Panc1 (cell line): ENCODE measurements at places on chromosomes 11 and 22.

- DNase-seq: no peak
Measured at GRCh38 chr11:12505183-12505582, 127.8 kb downstream of the PARVA start.

DNA sequence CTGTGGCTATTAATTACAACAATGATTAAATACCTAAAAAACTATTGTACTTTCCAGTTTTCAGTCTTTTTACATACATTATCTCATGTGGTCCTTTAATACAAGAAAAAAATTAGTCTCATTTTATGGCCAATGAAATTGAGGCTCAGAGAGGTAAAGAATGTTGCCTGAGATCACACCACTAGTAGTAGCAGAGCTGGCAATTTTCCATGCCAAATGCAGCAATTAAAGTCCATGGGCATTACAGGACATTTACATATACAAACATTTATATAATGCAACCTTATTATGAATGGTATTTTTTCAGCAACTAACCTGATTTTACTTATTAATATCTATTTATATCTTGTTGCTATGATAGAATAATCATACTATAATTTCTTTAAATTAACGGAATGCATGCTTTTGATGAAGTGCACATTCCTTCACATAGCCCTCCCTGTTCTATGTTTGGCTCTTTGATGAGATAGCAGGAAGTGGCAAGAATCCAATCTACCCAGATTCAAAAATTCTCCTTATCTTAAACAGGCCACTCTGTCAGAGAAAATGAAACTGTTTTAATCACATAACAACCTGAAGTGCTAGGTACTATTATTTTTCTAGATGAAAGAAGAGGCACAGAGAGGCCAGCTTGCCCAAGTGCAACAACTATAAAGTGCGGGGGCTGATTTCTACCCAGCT is 120.9 kb upstream of the LDLRAD3 start:
- no peak for DNase-seq

- DNase-seq: no peak
Measured at GRCh38 chr11:10197091-10197490, 96.9 kb downstream of the SBF2 start.

GRCh38 chr11:33606762-33607161 is 93.9 kb downstream of the C11orf91 start:
- no peak for DNase-seq

DNA sequence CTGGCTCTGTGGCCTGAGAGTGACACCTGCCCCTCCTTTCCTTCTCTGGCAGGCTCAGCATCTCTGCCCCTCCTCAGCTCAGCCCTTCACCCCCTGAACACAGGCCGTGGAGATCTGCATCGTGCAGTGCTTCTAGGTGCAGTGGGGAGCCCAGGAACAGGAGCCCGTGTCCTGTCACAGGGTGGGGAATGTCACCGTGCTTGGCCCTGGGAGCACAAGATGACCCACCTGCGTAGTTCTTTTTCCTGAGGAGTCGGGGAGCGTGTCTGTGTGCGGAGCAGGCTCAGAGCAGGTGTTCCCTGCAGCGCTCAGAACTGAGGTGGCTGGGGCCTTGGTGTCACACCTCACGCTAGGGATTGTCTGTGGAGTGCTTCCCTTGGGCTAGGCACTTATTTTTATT is 10.6 kb downstream of the TBC1D22A start:
- no peak for DNase-seq

GRCh38 chr11:75771646-75772410 is 3.2 kb downstream of the DGAT2 start:
- DNase-seq: no peak

GRCh38 chr22:44338177-44338810 is 25.5 kb upstream of the SHISAL1 start:
- DNase-seq: no peak

- DNase-seq: no peak
Measured at GRCh38 chr11:115660030-115660805, 156.0 kb upstream of the CADM1 start.

- DNase-seq: no peak
Measured at GRCh38 chr11:80309301-80309700, 868.5 kb upstream of the TENM4 start.

- DNase-seq: no peak
Measured at GRCh38 chr11:80083531-80083951, 642.7 kb upstream of the TENM4 start.

DNA sequence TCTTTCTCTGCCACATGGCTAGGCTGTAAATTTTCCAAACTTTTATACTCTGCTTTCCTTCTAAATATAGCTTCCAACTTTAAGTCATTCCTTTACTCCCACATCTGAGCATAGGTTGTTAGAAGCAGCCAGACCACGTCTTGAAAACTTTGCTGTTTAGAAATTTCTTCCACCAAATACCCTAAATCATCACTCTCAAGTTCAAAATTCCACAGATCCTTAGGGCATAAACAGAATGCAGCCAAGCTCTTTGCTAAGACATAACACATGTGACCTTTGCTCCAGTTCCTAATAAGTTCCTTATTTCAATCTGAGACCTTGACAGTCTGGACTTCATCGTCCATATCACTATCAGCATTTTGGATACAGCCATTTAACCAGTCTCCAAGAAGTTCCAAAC is 749.9 kb downstream of the METTL15 start:
- no peak for DNase-seq

DNA sequence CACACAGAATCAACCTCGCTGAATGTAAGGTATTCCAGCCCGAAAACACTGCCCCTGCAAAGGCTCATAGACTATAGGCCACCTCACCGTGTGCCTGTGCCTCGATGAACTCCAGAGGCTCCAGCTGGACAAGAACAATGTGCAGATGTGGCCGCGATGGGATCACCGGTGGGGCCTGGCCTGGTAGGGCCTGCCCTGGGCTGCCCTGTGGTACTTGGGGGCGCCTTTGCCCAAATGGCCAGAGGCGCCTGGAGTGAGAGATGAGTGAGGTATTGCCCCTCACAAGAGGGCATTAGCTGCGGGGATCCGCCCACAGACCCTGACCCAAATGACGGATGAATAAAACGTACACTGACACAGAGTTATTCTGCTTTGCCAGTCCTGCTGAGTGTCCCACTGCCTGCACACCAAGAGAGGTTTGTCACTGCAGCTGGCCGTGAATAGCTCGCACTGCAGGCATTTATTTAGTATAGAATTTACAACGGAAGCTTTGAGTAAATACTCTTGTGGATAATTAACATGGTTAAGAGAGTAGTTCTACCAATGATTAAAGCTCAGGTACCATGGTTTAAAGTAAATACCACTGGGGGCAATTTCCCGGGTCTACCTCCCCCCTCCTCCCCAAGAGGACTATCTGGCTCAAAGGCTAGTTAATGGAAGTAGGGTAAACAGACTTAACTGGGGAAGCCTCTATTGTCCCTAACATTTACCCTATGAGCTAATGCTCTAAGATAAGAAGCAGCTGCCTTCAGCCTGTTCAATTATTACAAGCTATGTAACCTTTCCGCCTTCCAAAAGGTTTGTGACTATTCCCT is 101.1 kb upstream of the IGLL5 start:
- no peak for DNase-seq

DNA sequence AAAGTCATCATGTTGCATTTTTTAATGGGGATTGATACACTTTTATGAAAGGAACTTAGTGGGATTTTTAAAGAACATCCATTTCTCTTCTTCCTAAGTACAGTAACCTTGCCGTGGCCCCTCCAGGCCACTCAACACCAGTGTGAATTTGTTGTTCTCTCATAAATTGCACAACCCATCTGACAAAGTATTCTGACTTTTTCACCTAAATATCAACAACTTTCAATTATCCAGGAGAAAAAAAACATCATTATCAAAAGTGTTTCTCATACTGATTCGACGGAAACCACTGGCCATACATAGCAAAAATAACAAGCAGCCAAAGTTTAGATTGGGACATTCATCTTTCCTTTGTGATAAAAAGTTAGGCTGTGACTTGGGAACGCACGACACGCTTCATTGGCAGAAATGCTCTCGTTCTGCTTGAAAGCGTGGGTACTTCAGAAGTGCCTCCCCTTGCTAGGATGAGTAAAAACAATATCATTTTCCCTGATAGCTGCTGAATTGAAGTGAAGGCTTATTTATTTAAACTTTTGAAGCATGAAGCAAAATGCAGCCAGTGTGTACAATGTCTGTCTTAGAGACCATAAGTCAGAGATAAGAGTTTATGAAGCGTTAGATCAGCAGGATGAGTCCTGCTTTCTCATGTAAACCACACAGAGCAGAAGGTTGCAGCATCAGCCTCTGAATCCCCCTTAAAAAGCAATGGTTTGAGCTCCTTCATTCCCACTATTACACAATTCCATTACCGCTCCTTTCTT is 20.6 kb upstream of the EIF3M start:
- DNase-seq: no peak

DNA sequence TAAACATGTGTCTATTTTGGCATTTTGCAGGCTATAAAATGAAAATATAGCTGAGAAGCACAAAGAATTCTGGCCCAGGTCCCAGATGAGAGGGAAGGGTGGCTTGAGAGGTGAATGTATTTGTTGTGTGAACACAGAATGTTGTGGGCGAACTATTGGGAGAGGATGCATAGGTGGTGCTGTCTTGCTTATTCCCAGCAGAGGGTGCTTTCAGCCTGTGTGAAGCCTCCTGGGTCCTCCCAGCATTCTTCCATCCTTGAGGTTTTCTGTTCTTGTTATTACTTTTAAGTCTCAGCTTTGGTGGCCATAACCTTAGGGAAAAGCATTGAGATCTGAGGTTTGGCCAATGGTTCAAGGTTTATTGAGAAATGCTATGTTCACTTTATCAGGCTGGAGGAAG is 108.7 kb upstream of the SNX19 start:
- no peak for DNase-seq

DNA sequence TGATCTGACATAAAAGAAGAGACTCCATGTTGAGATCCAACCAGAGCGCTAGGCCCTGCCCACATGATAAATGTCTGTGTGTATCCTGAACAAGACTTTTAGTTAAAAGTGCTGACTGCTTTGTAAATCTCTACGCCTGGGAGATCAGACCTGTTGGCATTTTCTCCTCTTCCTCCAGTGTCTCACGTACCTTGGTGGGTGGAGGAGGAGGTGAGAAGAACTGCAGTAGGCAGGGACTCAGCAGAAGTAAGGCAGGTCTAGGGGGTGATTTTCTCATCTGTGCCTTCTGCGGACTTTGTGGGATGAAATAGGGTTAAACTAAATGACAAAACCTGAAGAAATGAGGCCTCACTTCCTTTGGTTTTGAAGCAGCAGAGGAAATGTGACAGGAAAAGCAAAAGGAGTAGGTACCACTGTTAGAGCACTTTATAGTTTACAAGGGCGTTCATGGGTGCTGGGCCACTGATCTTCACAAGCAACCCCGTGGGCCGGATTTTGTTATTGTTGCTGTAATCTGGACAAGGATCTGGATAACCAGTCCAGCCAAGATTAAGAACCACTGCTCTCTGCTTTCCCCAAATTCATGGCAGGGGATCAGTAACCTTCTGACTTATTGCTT is 36.7 kb upstream of the PLET1 start:
- no peak for DNase-seq

DNA sequence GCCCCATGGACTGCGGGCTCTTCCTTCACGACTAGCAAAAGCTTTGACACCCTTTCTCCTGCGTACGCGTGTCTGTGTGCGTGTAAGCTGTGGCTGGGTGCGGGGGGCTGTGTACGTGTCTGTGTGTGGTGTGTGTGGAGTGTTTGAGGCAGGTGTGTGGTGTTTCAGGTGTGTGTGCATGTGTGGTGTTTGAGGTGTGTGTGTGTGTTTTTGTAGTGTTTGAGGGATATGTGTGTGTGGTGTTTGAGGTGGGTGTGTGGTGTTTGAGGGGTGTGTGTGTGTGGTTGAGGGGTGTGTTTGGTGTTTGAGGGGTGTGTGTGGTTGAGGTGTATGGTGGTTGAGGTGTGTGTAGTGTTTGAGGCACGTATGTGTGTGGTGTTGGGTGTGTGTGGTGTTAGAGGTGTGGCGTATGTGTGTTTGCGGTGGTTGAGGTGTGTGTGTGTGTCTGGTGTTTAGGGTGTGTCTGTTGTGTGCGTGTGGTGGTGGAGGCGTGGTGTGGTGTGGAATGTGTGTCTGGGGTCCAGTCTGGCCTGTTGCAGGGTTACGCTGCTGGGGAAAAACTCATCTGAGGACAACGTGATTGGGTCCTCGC is 687 bp upstream of the ARSA start:
- no peak for DNase-seq

DNA sequence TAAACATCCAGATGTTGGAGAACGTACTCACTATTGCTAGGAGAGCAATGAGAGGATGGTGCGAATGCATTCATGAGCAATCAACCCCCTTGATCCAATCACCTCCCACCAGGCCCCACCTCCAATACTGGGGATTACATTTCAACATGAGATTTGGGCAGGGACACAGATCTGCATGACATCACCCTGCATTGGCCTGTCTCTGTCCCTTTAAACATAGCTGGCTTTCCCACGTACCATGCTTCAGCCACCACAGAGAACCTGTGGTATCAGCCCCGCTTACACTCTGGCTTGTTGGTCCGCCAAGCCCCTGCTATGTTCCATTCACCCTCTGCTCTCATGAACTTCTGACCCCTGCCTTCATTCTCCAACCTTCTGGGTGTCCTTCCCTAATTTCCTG is 157.5 kb upstream of the E2F8 start:
- DNase-seq: no peak

DNA sequence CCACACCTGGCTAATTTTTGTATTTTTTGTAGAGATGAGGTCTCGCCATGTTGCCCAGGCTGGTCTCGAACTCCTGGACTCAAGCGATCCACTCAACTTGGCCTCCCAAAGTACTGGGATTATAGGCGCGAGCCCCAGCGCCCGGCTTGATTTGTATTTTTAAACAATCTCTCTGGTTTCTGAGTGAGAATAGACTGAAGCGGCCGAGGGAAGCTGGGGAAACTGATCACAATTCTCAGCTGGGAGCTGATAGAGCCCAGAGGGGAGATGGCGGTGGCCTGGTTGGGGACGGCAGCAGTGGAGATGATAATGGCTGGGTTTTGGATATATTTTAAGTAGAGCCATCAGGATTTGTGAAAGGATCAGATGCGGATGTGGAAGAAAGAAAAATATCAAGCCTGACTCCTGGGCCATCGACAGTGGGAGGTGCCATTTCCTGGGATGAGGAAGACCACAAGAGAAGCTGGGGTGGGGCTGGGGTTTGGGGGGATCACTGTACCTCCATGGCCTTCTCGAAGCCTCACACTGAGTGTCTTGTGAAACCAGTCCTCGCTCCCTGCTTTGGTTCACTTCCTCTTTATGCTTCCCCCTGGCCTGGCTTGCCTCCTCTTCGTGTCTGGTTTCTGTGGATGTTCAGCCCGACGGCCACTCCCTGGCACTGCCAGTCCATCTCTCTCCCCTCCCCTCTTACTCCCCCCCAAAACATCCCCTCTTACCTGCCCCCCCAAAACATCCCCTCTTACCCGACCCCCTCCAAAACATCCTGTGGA is 51.9 kb downstream of the IGLL1 start:
- DNase-seq: no peak

DNA sequence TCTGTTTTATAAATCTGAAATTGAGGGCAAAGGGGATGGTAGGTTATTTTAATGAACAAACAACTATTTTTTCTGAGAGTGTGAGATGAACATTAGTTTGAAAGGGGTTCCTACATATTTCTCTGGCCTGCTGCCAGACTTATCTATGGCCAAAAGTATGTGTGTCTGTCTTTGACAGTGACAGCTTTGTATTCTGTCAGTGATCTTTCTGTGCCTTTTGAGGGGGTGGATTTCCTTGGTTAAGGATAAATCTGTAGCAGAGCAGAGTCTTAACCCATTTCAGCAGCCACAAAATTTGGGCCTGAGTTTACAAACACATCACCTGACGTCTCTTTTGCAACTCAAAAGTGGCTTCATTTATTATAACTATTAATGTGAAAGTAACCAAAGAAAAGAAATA is 30.9 kb downstream of the ZFTA start:
- no peak for DNase-seq
